Osteocyte (in vitro differentiated cells): ENCODE measurements at places on chromosomes 2 and 18.
A peak's percentile ranks its signal among the peaks of the same experiment; 100 is the strongest.

GRCh38 chr2:105381101-105381668, 17.7 kb downstream of the FHL2 start:
- DNase-seq, result no peak

GRCh38 chr2:174205562-174205961, 42.8 kb downstream of the OLA1 start:
- DNase-seq, result no peak

- DNase-seq, result no peak
Measured at GRCh38 chr2:60400462-60401246, 152.8 kb downstream of the BCL11A start.

DNA sequence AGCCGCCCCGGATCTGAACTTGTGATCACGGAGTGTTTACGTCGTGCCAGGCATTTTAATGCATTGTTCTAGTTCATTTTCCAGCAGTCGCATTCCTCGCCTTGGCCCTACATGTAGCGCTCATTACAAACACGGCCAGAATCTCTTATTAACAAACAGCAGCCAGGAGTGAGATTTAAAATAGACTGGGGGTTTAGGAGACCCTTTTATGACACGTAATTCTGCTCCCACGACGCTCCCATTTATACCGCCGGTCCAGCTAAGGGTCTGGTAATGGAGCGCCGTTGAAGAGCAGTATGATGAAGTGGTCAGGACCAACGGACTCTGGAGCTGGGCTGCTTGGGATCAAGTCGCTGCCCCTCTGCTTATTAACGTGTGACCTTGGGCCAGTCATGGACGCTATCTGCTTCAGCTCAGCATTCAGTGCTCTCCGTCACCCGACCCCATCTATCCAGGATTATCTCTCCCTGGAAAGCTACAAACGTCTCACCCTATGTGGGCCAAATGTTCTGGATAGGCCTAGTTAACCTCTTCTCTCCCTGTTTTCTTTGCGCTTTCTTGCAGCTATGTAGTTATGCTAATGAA, 745 bp downstream of the MSH2 start:
- peak; percentile 44 for DNase-seq

- DNase-seq, result no peak
Measured at GRCh38 chr2:44148999-44149398, 19.7 kb upstream of the PPM1B start.
